ENCODE measurements at places on chromosomes 3 and 15. TPM values are rescaled to one million over a fixed set of nuclear protein-coding genes. Genes with fewer than 3 reads are reported as not detected.
A peak's percentile ranks its signal among the peaks of the same experiment; 100 is the strongest.

SST gene
- total RNA-seq: not detected

GRCh38 chr15:48225771-48226170 lies 19.7 kb downstream of the SLC12A1 start:
- DNase-seq: no peak

DNA sequence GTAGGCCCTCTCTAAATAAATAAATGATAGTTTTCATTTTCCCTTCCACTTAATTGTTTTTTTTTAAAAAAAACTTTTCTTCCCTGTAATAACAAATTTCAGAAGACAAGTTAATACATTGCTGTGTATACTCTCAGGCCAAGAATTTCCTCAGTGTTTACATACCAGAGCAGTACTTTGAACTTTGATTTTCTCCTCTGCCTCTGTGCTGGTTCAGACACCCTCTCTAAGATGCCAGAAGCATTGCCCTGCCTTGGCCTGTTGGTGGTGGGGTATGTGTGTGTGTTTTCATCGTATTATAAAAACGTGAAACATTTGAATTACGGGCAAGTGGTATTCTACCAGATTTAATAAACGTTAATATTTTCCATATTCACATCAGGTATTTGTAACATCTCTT lies 70.1 kb downstream of the SMAD3 start:
- DNase-seq: no peak

GRCh38 chr3:133578548-133579191 lies 5.2 kb downstream of the CDV3 start:
- DNase-seq: no peak

DNA sequence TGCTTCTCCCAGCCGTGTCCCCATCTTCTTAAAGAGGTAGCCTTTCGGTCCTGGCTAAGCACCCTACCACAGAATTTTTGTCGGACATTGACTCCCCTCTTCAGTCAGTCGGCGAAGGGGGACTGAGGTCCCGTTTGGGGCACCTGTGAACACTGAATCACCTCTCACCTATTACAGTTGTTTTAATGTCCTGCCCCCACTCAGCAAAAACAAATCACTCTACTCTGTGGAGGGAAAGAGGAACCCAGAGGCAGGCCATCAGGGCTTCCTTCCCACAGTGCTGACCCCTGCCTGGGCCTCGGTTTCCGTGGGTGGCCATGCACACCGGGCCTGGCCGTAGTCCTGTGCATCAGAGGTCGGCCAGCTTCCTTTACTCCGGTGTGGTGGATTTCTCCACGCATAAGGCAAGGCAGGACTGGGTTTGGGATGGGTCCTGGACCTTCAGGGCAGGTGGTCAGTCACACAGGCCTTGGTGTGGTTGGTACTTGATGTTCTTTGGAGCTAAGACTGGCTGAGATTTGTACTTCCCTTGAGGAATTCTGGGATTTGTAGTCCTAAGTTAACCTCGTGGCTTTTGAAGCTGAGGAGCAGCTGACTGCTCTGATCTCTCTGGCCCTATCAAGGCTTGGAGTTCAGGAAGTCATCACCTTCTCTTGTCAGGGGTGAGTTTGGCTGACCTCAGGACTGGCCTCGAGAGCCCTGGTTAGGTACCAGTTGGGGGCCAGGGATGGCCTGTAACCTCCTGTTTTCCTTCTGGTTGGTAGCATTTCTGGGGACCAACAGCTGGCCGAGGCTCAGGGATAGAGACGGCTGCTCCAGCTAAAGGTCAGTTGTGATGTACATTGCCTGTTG lies 627 bp upstream of the FAM131A start:
- DNase-seq: no peak

- no peak for DNase-seq
Measured at GRCh38 chr3:173932624-173933023, 535.1 kb downstream of the NLGN1 start.

MUC13 gene
- not detected for total RNA-seq

PLAAT1 gene
- total RNA-seq: 0.98 TPM

GRCh38 chr15:23397779-23398178 lies 43.2 kb downstream of the GOLGA8S start:
- DNase-seq: no peak

TM4SF4 gene
- total RNA-seq: not detected

- no peak for DNase-seq
Measured at GRCh38 chr3:106281221-106281620, 412.4 kb upstream of the CBLB start.

DNA sequence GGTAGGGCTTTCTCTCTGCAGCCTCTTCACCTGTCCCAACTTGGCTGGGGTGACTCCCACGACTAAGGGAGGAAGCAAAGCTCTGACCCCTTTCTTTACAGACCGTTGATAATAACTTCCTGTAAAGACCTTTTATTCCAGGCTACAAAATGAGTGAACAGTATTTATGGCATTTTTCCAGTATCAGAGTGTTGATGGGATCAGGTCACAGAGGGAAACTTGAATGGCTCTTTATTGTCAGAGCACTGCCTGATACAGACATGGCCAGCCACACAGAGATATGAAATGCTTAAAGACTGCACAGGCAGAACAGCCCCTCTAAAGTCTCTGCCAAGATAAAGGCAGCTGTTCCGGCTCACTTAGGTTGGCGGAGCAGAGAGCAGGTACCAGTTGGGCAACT lies 1033.9 kb upstream of the NR2F2 start:
- DNase-seq: no peak

USP13 gene
- 13.8 TPM for total RNA-seq

DNA sequence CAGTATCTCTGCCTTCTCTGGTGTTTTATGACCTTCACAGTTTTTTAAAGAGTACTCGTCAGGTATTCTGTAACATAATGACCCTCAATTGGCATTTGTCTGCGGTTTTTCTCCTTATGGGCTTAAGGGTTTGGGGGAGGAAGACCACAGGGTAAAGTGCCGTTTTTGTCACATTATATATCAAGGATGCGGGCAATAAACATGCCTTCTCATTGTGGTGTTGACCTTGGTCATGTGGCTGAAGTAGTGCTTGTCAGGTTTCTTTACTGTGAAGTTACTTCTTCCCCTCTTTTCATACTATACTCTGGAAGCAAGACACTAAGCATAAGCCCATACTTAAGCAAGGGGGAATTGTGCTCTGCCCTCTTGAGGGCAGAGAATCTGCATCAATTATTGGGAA lies 16.6 kb downstream of the CAPN3 start:
- no peak for DNase-seq

GRCh38 chr3:73235768-73236167 lies 174.3 kb downstream of the EBLN2 start:
- no peak for DNase-seq

GRCh38 chr3:24012589-24013269 lies 67.6 kb downstream of the NR1D2 start:
- DNase-seq: no peak

GRCh38 chr15:88745696-88746095 lies 57.5 kb upstream of the ACAN start:
- no peak for DNase-seq

GRCh38 chr3:107798381-107798780 lies 275.6 kb downstream of the BBX start:
- no peak for DNase-seq

GRCh38 chr15:71443538-71443937 lies 328.3 kb downstream of the THSD4 start:
- peak; percentile 81 for DNase-seq

- no peak for DNase-seq
Measured at GRCh38 chr3:89395456-89395855, 288.0 kb downstream of the EPHA3 start.

DNA sequence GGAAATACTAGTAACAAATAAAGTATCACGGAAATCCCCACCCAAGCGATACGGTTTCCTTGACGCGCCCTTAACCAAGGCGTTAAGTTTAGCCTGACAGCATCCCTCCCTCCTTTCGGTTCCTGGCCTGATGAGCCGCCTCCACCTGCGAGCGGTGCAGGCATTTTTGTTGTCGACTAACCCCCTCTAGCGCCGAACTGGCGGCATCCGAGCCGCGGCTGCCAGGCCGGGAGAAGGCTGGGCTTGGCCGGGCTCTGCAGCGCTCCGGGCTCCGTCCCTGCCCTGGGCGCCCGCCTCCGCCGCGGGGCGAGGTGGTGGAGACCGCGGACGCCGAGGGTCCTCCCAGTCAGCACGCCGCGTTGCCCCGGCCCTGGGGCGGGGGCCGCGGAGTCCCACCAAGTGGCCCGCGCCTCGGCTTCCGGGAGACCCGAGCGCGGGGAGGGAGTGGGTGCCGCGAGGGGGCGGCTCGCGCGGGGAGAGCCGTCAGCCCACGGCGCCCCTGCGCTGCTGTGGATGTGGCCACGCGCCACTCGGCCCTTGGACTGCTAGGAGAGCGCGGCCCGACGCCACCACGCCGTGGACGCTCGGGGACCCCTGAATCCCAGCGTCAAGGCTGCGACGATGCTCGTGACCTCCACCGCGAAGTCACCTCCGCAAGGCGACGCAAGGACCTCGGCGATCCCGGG lies 1.1 kb upstream of the EPHA6 start:
- DNase-seq: peak; percentile 74

SPINK8 gene
- total RNA-seq: not detected

DNA sequence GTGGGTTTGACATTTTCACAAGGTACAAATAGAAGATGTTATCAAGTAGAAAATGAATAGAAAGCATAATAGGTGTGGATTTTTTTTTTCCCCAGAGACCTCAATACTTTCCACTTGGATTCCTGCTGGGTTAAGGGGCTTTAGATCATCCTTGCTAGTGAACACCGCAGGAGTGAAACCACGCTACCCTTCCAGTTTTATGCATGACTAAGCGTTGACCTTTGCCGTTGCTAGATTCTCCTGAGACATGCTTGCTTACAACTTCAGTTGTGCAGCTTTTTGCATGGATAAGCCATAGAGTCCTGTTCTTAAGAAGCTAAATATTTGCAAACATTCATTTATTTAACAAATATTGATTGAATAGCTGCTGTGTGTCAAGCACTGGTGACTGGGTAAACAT lies 299.7 kb upstream of the LMCD1 start:
- DNase-seq: no peak

GRCh38 chr3:32423534-32423933 lies 31.9 kb downstream of the CMTM7 start:
- no peak for DNase-seq

EHHADH gene
- 6.2 TPM for total RNA-seq

DNA sequence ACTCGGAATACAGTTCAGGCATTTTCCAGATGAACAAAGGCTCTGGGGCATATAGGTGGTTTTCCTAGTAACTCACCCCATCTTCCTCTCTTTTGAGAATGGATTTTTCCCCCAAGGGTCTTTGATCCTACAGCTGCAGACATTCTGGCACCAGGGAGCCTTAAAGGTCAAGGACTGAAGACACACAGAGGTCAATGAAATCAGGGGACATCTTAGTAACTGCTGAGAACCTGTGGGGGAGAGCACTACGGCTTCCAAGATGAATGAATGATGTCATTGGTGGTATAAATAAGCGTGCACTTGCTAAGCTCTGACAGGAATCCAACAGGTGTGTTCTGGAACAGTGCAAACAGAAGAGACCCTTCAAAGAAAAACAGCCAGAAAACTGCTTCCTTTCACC lies 36.3 kb downstream of the TMEM212 start:
- no peak for DNase-seq

DNA sequence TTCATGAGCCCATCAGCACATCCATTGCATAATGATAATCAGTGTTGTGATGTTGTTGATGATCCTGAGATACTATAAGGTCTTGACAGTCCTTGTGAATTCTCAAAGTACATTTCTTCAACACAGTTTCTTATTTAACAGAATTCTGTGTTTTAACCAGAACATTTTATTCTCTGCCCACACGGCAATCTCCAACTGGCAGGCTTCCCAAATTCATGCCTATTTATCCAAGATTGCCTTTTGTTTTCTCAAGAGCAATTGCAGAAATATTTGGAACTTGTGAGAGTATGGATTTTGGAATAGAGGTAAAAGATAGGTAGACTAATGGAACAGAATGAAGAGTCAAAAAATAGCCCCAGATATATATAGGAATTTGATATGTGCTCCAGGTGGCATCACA lies 116.0 kb downstream of the UACA start:
- DNase-seq: no peak

TGM4 gene
- total RNA-seq: not detected

GRCh38 chr3:18868911-18869689 lies 279.2 kb upstream of the KCNH8 start:
- no peak for DNase-seq

- DNase-seq: no peak
Measured at GRCh38 chr15:40906991-40907802, 12.9 kb downstream of the VPS18 start.

DNA sequence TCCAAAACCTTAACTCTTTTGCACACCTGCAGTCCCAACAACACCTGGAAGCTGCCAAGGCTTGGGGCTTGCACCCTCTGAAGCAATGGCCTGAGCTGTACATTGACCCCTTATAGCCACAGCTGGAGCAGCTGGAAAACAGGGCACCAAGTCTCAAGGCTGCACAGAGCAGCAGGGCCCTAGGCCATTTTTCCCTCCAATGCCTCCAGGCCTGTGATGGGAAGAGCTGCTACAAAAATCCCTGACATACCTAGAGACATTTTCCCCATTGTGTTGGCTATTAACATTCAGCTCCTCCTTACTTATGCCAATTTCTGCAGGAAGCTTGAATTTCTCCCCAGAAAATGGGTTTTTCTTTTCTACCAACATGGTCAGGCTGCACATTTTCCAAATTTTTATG lies 231.0 kb downstream of the ZMAT3 start:
- DNase-seq: no peak

DNA sequence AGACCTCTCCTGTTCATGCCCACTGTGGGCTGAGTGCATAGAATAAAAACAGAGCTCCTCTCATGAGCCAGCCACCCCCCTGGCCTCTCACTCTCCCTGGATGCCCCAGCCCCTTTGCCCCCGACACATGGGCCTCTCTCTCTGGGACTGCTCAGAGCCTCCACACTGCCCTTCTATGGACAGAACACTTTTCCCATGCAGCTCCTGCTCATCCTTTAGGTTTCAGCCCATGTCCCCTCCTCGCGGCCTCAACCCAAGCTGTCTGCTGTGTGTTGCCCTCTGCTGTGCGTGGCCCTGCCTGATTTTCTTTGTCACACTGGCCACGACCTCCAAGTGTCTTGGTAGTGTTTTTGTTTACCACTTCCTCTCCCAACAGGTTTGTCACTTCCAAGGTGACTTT lies 20.7 kb upstream of the PRR23E start:
- no peak for DNase-seq

IL5RA gene
- 0.49 TPM for total RNA-seq

DNA sequence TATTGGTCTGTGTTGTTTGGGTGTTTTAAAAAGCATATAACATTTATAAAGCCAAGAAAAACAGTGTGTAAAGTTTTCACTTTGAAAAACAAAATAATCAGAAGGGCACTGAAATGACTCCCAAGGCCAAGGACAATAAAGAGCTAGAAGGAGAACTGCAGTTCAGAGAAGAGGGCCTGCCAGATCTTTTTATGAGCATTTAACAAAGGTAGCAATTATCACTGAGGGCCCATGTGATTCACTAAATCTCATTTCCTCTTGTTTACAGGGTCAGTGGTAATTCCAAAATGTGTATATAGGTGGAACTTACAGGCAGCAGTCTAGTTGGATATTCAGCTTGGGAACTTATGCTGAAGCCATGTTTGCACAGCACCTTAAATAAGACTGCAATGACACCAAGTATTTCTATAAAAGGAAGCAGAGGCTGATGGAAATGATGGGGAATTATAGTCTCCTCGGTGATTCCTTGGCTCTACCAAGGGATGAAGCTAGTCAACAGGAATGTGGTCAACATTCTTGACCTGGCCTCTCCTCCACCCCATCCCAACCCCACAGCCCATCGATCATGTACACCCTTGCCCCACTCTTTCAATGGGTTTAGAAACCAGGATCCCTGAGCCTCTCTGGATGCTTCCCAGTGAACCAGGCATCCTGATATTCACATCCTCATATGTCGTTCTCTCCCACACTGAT lies 54.4 kb upstream of the THUMPD3 start:
- no peak for DNase-seq

AADACL2 gene
- not detected for total RNA-seq
